Caki2 (cell line): ENCODE measurements at places on chromosomes 6 and 20. TPM values are rescaled to one million over a fixed set of nuclear protein-coding genes. Genes with fewer than 3 reads are reported as not detected.

GRCh38 chr20:10935658-10936402 lies 262.0 kb upstream of the JAG1 start:
- DNase-seq: no peak

DNA sequence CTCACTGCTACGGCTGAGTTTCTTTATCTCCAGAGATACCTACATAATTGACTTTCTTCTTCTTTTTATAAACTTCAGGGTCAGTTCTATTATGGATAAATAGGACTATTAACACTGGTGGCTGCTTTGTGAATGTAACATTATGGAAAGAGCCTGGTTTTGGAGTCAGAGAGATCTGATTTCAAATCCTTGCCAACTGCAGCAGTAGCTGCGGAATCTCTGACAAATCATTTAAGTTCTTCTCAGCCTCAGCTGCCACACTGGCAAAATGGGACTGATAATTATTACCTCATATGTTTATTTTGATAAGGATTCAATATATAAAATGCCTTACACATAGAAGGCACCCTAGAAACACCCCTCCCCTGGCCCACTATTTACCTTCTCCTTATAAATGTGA lies 160.5 kb downstream of the BACH2 start:
- no peak for DNase-seq

DNA sequence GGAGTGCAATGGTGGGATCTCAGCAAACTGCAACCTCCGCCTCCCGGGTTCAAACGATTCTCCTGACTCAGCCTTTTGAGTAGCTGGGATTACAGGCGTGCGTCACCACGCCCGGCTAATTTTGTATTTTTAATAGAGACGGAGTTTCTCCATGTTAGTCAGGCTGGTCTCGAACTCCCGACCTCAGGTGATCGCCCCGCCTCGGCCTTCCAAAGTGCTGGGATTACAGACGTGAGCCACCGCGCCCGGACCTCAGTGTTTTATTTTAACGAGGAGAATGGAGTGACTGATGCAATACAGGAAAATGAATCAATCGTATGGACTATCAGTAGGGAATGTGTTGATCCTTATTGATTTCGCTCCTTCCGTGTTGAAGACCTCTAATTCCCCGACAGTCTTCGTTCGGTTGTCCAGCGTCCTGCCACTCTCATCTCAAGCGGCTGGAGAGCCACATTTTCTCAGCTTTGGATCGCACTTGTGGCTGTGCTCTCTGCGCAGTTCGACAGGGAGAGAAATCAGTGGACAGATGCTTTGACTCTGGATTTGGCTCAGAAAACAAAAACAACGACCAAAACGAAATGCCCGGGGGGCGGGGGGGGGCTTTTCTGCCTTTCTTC lies 166.2 kb downstream of the TRIM27 start:
- peak; percentile 83 for DNase-seq

DNA sequence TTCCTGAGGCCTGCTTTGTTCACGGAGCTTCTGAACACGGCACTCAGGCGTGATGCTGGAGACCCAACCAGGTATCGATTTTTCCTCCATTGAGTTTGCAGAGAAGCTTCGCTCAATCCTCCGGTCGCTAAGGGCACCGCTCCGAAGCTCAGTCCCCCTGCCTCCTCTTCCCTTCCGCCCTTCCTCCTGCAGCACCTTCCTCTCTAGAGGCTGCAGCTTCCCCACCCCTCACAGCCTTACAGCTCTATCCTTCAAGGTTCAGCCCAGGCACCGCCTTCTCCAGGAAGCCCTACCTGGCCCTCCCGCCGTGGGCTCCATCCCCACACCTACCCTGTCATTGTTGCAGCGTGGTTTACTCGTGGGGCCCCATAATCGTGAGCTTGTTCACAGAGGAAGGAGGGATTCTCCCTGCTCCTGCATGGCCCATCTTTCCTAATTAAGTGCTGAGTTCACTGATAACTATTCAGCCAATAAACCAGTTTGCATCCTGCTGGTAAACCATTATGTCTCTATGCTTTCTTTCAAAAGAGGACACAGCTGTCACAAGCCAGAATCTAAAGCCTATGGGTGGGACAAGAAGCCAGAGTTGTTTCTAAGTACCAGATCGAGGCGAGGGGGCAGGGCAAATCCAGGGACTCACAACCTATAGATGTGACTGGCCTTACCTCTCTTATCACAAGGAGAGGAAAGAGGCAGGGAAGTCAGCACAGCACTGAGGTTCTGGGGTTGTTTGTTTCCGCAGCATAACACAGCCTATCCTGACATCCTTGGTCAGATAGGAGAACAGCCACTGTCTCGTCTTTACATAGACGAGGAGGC lies 152.0 kb downstream of the GRM4 start:
- DNase-seq: no peak

DNA sequence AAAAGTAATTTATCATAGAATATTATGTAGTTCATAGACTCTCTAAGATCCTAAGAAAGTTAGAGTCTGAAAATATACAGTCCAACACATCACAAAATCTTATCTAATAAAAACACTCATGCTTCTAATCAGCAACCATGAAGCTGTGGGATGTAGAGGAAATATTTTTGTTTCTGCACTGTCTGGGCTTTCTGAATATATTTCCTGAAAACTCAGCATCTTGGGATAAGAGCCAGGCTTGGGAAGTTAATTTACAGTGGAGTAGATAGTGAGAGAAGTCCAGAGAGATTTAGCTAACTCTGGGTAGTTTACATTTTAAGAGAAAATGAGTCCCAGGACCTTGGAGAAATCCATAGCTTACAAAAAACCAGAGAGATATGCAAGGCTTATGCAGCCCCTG lies 150.4 kb upstream of the BMP5 start:
- DNase-seq: no peak

The OR12D3 gene
- total RNA-seq: not detected in 2 replicates

The DPPA5 gene
- not detected in 2 replicates for total RNA-seq

GRCh38 chr6:47852727-47853126 lies 70.9 kb downstream of the OPN5 start:
- DNase-seq: no peak
